ENCODE measurements at places on chromosomes 4 and X.

DNA sequence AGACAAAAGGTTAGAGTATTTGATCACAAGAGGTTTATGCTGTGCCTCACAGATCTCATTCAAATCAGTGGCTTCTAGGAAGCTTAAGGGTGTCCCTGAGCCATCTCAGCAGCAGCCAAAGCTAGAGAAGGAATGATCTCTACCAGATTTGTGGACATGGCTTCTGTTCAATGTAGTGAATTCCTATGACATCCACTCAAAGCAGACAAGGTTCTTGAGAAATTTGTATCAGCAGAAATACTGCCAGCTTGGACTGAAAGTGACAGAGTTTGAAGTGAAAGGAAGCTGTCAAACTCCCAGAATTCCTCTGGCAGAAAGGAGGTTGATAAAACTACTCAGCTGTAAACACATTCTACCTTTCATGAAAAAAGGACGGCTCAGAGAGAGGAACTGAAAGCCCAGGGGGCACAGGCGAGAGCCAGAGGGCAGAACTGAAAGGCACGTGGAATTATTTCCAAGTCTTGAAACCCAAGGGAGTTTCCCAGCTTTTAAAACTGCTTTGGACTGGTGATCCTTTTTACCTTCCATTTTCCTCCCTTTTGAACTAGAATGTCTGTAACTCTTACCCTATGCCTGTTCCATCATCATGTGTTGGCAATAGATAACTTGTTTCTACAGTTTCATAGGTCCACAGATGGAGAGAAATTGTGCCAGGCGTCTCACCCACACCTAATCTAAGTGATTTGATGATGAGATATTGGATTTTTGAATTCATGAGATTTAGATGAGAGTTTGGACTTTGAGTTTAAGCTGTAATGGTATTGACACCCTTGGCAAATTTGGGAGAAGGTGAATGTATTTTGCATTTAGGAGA lies 14.5 kb upstream of the MED14 start:
- DNase-seq = no peak

DNA sequence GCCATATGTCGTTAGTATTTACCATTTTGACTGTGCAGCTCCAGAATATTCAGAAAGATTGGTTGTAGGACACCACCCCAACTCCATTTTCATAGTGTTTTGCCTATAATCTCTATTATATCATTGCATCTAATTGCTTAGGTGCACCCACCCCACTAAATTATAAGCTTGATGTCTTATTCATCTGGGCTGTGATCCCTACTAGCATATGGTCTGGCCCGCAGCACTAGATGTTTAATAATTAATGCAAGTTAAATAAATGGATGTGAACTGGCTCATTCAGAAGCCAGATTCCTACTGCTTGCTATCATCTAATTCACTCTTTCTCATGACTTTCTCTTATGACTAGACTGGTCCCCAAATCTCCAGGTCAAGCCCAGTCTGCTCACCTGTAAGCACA lies 143.5 kb downstream of the RELL1 start:
- no peak for DNase-seq

DNA sequence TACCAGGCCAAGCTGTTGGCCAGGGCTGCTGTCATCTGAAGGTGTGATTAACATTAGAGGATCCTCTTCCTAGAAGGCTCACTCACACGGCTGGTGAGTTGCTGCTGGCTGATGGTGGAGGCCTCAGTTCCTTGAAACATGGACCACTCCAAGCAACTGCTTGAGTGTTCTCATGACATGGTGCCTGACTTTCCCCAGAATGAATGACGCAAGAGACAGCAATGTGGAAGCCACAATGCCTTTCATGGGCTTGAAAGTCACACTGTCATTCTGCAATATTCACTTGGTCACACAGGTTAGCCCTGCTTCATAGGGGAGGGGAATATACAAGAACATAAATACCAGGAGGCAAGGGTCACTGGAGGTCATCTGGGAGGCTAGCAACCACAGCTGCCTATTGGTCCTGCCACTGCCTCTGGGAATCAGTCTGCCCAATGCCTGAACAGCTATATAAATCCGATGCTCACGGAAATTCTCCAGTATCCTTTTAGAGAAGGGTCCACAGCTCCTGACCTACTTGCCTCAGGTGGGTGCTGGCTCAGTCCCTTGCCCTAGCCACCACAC lies 97.1 kb upstream of the MAML3 start:
- DNase-seq = no peak

DNA sequence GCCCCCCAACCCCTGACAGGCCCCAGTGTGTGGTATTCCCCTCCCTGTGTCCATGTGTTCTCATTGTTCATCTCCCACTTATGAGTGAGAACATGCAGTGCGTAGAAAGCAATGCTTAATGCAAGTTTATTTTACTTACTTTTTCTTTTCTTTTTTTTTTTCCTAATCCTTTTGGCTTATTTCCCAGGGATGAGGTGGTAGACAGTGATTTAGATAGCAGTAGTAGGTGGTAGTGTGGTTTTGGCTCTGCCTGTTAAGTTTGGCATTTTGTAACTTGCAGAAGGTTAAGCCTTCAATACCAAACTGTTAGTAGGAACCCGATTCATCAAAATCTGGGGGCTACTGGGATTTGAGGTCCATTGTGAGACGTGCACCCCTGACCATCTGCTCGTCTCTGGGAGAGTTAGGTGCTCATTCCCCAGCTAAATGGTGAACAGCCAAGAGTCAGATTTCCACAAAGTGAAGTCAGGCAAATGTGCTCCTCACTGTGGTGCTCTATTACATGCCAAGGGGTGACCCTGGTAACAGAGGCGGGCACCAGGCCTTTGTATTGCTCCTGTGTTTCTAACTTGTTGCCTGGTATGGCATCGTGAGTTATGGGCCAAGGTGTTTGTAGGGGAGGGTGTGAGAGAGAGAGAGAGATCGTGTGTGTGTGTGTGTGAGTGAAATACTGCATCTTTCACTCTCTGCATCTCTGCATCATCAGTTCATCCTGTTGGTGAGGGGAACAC lies 70.3 kb downstream of the PHOX2B start:
- DNase-seq = no peak

DNA sequence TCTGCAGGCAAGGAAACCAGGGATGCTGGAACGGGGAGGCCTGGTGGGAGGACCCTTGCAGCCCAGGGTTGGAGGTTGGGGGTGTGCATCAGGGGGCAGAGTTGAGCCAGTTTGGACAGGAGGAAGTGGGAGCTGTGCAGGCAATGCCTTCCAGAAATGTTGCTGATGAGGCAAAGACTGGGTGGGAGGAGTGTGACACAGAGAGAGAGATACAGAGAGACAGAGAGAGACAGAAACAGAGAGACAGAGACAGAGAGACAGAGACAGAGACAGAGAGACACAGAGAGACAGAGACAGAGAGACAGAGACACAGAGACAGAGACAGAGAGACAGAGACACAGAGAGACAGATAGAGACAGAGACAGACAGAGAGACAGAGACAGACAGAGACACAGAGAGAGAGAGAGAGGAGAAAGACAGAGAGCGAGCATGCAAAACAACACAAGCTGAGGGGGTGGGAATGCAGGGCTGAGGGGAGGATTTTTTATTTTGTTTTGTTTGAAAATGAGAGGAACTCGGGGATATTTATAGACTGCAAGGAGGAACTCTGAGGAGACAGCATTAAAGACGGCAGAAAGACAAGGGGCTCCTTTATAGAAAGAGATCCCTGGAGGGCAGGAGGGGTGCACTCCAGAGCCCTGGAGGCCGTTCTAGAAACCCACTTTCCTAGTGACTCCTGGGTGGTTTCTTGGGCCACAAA lies 1.9 kb upstream of the HAUS3 start:
- no peak for DNase-seq

DNA sequence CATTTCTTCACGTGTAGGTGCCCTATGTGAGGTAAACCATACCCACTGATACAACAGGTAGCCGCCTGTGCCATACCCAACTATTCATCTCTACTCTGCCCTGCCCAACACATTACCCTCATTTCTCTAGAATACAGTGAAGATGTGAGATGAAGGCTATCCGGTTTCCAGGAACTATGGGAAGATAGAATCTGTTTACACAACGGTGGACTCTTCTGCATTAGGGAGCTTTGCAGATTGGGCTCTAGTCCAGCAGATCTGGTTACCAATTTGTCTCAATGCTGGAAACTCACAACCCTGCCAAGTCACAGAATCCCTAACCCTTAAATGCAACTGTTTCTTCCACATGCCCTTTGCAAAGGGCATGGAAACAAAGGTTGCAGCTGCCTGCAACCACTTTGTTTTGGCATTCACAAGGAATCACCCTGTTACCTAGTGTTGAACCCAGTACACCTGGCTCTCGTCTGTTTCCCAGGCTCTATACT lies 6.4 kb upstream of the SLAIN2 start:
- no peak for DNase-seq

GRCh38 chr4:42643685-42644084 lies 13.2 kb downstream of the ATP8A1 start:
- DNase-seq = no peak

Measured in right renal pelvis (tissue), 4 donors.